Stimulated activated CD4-positive, alpha-beta T cell treated with anti-CD3 and anti-CD28 coated beads, TNF-alpha, amount 100 ng/mL, for 24 hours (primary cell): ENCODE measurements at places on chromosomes 2 and 18.

- DNase-seq: no peak
Observed at GRCh38 chr2:74414441-74414840, 7.0 kb downstream of the C2orf81 start.

DNA sequence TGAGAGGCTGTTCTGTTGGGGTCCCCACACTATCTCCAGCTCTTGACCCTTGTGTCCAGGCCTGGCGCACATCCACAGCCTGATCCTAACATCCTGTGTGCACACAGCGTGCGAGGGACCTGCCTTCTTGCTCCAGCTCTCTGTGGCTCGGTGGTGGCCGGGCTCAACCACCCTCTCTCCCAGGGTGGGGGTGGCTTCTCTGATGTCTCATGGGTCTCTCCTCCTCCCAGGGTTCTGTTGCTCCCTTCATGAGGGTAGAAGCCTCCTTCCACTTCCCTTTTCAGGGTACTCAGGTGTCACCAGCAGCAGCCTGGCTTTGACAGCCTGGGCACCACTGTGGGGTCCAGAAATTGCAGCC lies 196.9 kb upstream of the RAB6C start:
- DNase-seq: no peak

GRCh38 chr2:150472511-150472899 lies 15.0 kb downstream of the RND3 start:
- no peak for DNase-seq

DNA sequence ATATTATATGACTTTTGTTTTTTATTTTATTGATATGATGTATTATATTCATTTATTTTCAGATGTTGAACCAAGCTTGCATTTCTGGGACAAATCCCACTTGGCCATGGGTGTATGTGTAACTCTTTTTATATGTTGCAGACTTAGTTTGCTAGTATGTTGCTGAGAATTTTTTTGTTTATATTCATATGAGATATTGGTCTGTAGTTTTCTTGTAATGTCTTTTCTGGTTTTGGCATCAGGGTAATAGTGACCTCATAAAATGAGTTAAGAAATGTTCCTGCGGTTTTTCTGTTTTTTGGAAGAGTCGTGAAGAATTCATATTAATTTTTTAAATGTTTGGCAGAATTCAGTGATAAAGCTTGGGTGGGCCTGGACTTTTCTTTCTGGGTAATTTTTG lies 88.7 kb downstream of the ASB1 start:
- no peak for DNase-seq

DNA sequence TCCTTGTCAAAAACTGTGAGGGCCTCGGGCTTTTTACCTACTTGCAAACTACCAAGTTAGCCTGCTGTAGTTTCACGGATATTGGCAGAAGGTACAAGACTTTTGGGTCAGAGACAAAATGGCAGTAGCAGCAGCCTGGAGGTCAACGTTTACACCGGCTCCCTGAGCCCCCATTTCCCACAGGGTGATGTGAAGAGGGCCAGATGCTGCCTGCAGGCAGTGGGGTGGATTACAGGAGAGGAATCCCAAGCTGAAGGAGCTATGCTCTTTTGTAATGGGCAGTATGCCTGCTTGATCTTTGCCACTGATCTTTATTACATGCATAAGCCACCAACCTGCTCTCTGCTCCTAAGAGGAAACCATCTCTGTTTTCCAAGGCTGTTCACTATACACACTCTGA lies 29.5 kb upstream of the SP5 start:
- DNase-seq: no peak

DNA sequence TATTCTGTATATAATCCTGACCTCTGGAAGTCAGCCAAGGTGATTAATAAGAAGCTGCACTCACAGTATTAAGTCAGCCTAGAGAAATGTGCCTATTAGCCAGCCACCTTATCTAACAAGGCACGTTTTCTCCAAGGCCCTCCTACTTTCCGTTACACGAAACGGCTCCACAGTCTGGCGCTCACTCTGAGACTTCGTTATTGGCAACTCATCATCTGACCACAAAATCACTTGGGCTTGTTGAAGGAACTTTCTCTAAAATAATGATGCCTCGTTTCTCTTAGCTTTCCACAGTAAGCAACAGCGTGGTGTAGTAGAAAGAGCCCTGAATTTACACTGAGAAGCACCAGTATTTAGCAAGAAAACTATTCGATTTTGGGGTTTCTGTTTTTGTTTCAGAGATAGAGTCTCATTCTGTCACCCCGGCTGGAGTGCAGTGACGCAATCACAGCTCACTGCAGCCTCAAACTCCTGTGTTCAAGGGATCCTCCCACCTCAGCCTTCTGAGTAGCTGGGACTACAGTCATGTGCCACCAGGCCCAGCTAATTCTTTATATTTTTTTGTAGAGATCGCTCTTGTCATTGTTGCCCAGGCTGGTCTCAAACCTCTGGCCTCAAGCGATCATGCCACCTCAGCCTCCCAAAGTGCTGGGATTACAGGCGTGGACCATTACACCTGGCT lies 53.6 kb upstream of the SLC14A1 start:
- DNase-seq: no peak

DNA sequence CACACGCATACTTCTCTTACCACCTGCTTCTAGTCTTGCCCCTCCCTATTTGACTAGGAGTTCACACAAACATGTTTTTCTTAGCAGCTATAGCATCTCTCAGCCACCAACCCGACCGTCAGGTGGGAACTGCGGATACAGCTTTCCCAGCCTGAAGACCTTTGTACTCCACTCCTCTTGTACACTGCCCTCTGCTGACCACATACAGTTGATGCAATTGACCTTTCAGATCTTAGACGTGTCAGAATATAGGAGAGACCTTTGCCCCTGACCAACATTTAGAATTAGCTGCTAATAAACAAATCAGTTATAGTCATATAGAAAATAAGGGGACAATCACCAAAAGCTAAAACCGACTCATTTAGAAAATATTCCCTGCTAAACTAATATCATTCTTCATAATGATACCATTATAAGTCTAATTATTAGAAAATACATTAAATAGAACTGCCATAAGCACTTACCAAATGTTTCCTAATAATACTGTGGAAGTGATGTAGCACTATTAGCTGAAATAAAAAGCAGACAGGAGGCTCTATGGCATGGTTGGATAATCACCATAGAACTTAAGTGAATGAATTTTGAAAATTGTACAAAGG lies 208.4 kb downstream of the RAD51AP2 start:
- DNase-seq: no peak

- DNase-seq: no peak
Observed at GRCh38 chr2:61454383-61454782, 16.5 kb downstream of the USP34 start.

DNA sequence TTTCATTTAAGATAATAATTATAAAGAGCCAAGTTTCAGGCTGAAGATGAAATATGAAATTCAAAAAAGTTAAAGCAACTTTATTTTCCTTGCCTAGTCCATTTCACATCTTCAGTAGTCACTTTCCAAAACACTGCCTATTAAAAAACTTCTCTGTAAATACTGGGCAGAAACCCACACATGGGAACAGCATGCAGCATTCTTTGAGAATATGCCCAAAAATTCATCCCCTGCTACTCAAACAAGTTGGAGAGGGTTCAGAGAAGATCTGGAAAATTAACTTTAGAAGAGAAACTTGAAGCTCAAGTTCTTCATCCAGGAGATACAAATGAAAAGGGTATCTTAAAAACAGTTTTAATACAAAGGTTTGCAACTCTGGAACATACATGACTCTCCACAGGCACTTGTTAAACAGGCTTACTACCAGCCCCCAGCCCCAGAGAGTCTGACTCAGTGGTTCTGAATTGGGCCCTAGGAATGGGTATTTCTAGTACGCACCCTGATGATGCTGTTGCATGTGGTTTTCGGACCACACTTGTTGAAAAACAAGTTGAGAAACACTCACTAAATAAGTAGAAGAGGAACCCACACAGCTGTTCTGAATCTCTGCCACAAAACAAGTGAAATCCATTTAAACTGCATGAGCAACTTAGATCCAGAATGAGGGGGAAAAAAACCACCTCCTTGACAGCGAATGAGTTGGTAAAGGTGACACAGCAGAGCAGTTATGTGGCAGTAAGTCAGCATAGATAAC lies 329.1 kb downstream of the SATB2 start:
- DNase-seq: no peak

GRCh38 chr2:104826016-104826415 lies 27.9 kb upstream of the POU3F3 start:
- DNase-seq: no peak

DNA sequence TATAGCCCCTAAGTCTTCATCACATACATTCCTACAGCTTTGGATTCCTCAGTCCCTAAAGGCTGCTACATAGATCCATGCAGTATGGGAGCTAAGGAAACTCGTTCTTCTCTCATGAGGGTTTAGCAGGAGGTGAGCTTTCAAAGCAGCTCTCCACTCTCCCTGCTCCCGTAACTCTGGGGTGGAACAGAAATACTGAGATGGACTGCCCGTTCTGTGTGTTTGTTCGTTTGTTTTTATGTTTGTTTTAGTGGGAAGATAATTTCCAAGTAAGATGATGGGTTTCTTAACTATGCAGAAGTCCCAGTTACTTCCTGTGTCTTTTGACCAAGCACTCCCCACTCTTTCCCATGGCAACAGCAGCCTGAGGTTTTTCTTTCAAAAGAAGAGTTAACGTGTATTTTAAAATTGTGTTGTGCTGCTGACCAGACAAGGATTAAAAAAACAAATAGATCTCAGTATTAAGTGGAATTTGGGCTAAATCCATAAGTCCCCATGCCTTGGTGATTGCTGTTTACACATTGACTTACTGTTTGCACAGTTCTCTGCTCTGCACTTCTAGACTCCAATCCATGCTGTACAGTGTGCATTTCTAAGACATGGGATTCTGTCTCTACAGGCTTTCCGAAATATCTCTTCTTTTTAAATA lies 156.4 kb upstream of the SH3BP4 start:
- no peak for DNase-seq

DNA sequence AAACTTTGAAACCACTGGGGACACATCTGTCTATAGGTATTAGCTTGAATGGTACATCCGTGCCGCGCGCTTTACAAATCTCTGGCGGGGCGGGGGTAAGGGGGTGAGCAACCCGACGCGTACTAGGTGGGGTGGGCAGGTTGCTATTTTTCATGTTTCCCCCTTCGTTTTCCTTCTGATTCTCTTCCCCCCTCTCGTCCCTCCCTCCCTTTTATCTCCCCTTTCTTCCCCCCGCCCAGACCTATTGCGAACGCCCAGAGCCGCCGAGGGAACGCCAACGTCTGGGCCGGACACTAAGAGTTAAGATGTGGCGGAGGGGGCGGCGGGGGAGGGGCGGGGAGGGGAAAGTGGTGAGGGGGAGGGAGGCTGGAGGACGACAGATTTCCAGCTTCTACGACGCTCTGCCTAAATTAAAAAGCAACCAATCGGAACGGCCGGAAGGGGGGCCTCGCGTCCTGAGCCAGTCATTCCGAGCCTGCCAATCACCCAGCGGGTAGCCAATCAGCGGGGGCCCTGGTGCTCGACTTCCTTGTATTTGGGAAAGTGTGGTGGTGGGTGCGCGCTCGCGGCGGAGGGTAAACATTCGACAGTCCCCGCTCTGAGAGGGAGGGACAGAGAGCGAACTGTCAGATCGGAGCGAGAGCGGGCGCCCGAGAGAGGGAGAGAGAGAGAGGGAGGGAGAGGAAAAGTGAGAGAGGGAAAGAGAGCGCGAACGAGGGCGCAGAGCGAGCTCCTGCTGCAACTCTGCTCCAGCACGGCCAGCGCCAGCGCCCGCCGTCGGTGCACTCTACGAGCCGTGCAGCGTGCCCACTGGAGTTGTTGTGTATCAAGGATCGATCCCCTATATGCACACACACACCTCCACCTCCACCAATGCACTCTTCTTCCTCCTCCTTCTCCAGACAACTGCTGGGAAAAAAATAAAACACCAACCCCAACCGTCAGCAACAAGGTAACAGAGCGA lies at the start of gene POU3F3:
TSS of gene POU3F3 (plus strand) at position 582 of the 964 bp plus-strand sequence. CDS start 1,396 bp downstream, outside the sequence.
- no peak for DNase-seq

- DNase-seq: no peak
Observed at GRCh38 chr2:39437522-39438296, 624 bp upstream of the MAP4K3 start.

GRCh38 chr18:13581496-13582177 lies 144.7 kb downstream of the FAM210A start:
- DNase-seq: no peak

DNA sequence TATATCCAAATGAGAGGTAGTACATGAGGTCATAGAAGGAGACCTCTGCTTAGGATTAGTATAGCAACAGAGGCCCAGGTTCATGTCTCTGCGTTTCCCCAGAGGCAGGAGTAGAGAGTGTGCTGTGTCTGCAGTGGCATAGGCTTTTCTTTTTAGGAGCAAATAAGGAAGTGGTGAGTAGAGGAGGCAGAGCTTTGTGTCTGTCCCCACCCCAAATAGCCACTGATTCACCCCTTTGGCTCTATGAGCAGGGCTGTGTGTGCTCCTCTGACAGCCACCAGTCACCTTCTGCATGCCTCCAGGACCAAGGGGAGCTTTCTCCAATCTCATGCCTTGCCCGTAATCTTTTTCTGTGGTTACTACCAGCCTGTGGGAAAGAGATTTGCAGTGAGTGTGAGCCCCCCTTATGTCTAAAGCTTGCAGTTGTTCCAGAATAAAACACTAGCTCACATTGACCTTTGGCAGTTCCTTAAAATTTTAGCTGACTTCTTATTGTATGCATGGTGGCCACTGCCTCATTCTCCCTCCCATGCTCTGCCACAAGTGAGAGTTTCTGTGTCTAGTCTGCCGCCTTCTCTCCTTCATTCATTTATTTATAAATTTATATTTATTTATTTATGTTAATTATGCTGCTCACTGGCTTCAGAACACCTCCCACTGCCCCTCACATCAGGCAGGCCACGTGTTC lies 23.5 kb upstream of the ELAC1 start:
- DNase-seq: no peak

- no peak for DNase-seq
Observed at GRCh38 chr18:44080054-44080453, 600.6 kb upstream of the SETBP1 start.

DNA sequence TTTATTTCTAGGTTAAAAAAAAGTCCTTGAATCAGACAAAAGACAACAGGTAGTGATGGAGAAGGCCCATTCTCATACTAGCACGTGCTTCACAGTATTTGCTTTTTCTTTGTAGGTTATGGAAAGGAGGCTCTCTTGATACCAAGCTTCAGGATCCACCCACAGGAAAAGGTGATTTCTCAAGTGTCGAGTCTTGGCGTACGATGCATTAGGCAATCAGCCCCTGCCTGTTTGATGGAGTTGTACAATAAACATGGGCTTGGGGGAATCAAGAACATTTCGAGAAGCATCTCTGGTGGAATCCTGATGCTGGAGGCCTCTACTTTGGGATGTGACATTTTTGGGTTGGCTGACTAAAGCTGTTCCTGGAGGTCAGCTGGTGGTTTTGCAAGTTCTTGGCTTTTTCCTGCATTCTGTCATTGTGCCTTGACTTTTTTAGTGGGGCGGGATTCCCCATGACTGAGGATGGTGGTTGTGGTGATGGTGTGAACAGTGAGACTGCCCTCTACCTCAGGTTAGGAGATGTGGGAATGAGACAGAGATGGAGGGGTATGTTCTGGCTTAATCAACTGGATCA lies 231.5 kb upstream of the SPRED2 start:
- DNase-seq: no peak

- DNase-seq: no peak
Observed at GRCh38 chr18:6054256-6054842, 159.0 kb upstream of the TMEM200C start.

DNA sequence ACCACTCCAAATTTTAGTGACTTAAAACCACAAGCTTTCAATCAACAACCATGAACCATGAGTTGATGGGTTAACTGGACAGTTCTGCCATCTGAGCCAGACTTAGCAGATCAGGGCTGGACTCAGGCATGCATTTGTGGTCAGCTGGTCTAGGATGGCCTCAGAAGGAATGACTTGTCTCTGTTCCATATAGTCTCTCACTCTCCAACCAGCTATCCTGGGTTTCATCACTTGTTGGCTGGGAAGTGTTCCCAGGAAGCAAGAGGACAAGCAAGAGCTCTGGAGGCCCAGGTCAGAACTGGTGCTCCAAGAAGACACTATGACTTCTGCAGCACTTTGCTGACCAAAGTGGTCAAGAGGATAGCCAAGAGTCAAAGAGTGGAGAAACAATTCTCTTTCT lies 17.5 kb upstream of the MAP3K20 start:
- no peak for DNase-seq
